Tibial artery (tissue), 4 donors: ENCODE measurements at places on chromosomes 3 and 15.

GRCh38 chr3:99249627-99250026, 348.1 kb upstream of the DCBLD2 start:
- H3K27ac ChIP-seq, result peak overlapping the region; percentile 66
- no peak overlapping the region for H3K4me3 ChIP-seq
- no peaks in the 10 kb centered on the region for H3K36me3 ChIP-seq
- peaks cover 34% of the 10 kb centered on the region for H3K4me1 ChIP-seq
- H3K27me3 ChIP-seq, result no peaks in the 10 kb centered on the region

DNA sequence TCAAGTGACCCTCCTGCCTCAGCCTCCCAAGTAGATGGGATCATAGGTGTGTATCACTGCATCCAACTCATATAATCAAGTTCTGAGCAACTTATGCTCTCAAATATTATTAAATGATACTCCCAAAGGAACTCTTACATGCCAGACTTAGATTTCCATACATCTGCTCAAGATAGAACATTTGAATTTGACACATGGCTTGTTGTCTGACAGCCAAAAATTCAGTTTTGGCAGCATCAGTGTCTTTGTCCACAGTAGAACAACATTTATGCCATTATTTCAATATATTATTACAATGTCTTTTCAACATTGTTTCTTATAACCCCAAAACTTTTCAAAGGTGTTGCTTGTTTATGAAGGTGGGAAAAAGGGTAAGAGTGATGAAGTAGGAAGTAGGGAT, 116.2 kb downstream of the SUCNR1 start:
- DNase-seq, result no peak
- H3K27ac ChIP-seq, result no peak overlapping the region
- H3K4me1 ChIP-seq, result no peaks in the 10 kb centered on the region
- H3K4me3 ChIP-seq, result no peak overlapping the region

DNA sequence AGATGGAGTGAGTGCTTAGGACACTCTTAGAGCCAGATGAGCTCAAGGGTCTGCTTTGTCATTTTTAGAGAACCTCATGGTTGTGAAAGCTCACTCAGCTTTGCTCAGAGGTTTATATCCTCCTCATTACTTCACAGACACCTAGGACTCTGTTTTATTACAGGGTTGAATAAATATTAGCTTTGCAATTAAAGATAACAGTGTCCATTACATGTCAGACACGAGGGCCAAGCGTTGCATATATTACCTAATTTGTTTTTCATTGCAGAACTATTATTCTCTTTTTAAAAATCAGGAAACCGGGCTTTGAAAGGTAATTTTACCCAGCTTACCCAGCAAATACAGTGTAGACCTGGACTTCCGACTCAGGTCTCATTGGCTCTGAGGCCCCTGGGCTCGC, 16.1 kb downstream of the MAP6D1 start:
- H3K27ac ChIP-seq, result no peak overlapping the region
- peaks cover 86% of the 10 kb centered on the region for H3K36me3 ChIP-seq
- no peaks in the 10 kb centered on the region for H3K4me1 ChIP-seq
- DNase-seq, result no peak

DNA sequence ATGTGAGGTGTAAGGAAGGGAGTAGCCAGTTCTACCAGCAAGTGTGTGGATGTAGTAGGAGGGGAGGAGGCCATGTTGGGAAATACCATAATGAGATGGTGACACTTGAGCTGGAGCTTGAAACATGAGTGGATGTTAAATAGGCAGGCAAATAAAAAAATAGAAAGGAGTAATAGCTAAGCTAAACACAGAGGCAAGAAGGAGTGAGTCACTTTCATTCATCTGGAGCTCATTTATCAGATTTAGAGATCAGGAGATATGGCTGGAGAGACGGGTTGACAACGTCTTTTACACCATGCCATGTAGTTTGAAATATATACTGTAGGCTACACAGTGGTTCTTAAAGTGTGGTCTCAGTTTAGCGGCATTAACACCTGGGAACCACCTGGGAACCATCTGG, 390.5 kb downstream of the DIPK2A start:
- no peaks in the 10 kb centered on the region for H3K36me3 ChIP-seq
- H3K27ac ChIP-seq, result no peak overlapping the region
- no peaks in the 10 kb centered on the region for H3K4me1 ChIP-seq
- DNase-seq, result no peak
- H3K27me3 ChIP-seq, result no peaks in the 10 kb centered on the region

DNA sequence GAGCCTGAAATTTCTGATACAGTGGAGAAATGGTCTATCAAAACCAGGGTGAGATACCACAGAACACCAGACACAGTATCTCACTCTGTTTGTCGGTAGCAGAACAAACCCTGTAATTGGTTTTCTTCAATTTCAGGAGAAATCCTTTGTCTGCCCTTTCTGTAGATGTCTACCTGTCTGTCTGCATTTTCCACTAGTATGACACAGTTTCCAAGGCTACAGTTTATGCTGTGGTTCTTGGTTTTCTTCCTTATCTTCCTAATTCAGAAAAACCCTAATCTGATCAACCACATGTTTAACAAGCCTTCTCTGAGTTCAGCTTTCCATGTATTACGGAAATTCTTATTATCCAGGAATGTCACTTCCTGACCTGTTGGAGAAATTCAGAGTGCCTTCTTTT, 70.8 kb downstream of the SCN11A start:
- no peaks in the 10 kb centered on the region for H3K27me3 ChIP-seq
- H3K36me3 ChIP-seq, result no peaks in the 10 kb centered on the region
- H3K4me3 ChIP-seq, result no peak overlapping the region
- no peak for DNase-seq
- H3K27ac ChIP-seq, result no peak overlapping the region

GRCh38 chr3:124839896-124840295, 47.3 kb downstream of the ITGB5 start:
- H3K27ac ChIP-seq, result peak overlapping the region; percentile 78
- H3K4me1 ChIP-seq, result peaks cover 66% of the 10 kb centered on the region
- no peaks in the 10 kb centered on the region for H3K27me3 ChIP-seq
- H3K36me3 ChIP-seq, result peaks cover 21% of the 10 kb centered on the region
- no peak overlapping the region for H3K4me3 ChIP-seq

DNA sequence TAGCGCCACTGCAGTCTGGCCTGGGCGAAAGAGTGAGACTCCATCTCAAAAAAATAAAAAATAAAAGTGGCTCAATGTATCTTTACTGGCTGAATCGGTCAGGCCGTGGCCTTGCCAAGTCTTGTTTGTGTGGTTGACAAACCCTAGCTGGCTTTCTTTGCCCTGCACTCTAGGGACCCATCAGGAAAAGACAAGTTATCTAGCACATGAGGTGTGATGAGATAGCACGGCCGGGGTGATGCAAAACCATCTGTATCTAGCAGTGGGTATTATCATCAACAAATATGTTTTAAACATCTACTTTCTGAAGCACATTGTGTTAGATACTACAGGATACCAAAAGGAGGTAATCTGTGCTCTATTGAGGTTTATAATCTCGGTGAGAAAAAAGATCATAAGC, 3.9 kb upstream of the DPP8 start:
- H3K36me3 ChIP-seq, result peaks cover 5% of the 10 kb centered on the region
- H3K4me3 ChIP-seq, result no peak overlapping the region
- no peak overlapping the region for H3K27ac ChIP-seq
- no peaks in the 10 kb centered on the region for H3K4me1 ChIP-seq
- no peaks in the 10 kb centered on the region for H3K27me3 ChIP-seq

DNA sequence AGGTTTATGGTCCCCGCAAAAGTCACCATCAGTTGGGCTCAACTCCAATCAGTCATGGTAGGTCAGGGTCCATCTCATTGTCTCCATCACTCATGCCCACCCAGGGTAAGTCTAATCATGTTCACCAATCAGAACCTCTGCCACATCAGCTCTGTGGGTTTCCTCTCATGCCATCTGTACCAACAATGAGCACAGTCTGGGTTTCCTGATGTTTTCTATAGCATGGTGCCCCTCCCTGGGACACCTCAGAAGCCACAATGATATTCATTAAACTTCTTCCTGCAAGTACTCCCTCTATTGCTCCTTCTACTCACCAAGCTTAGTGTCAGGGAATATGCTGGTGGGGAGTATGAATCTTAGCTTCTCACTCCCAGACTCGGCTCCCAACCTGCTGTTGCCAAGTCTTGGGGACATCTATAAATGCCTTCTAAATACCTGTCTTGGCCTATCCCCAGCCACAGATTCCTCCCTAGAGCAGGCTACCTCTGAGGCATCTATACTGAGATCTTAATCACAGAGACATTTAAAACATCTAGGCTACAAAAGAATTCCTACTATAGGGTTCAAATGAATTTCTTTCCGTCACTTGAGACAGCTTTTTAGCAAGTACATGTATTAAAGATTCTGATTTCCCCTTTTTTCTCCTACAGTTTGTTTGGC, 5.0 kb upstream of the CCR2 start:
- no peaks in the 10 kb centered on the region for H3K36me3 ChIP-seq
- H3K27ac ChIP-seq, result no peak overlapping the region
- H3K27me3 ChIP-seq, result no peaks in the 10 kb centered on the region
- DNase-seq, result no peak

GRCh38 chr3:178916223-178916622, 155.4 kb downstream of the ZMAT3 start:
- H3K27me3 ChIP-seq, result no peaks in the 10 kb centered on the region
- no peaks in the 10 kb centered on the region for H3K36me3 ChIP-seq
- DNase-seq, result no peak

GRCh38 chr3:37056826-37057225, 63.5 kb downstream of the MLH1 start:
- no peaks in the 10 kb centered on the region for H3K27me3 ChIP-seq
- no peak for DNase-seq
- H3K4me3 ChIP-seq, result no peak overlapping the region
- H3K36me3 ChIP-seq, result peaks cover 22% of the 10 kb centered on the region
- H3K4me1 ChIP-seq, result peaks cover 46% of the 10 kb centered on the region

DNA sequence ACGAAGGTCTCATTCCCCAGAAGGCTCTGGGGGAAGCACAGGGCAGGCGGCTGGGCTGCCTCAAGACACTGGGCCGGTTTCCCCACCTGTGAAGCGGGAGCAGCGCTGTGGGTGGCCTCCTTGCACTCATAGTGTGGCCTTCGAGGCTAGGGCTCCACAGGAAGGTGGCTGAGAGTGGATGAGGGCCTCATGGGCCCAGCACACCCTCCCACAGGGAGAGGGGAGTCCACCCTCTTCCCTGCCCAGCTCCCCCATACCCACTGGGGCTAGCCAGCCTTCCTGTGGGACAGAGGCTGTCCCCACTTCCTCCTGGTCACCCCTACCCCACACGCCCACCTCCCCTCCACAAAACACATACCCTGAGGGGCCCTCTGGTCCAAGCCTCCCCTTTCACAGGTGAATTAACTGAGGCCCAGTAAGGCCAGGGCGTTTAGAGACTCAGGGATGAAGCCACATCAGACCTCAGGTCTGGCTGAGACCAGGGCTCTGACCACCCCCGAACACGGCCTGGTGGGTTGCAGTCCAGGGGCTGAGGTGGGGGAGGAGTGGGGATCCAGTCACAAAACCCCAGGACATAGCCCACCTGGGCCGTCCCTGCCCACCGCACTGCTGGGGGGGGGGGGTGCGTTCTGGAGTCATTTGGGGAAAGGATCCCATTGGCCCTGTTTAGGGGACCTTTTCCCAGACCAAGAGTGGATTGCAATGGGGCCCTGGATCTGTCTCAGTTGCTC, 1.1 kb downstream of the ANPEP start:
- H3K4me3 ChIP-seq, result peak overlapping the region; percentile 49
- no peaks in the 10 kb centered on the region for H3K27me3 ChIP-seq
- no peak for DNase-seq

DNA sequence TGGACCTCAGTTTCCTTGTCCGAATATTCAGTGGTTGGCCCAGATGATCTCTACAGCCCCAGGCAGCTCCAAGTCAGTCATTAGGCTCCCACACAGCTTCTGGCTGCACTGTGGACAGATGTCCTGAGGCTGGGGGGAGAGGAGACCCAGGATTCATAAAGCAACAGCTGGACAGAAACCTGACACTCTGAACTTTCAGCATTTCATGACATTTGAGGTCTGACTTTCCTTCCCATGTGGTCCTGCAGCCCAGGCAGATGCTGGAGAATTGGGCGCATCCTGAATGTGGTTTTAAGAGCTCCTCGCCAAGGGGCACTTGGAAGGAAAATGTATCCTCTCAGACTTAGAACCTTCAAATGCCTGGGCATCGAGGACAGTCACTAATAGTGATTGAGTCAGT, 307.6 kb upstream of the LRRFIP2 start:
- H3K36me3 ChIP-seq, result peaks cover 17% of the 10 kb centered on the region
- H3K27ac ChIP-seq, result no peak overlapping the region
- no peaks in the 10 kb centered on the region for H3K4me1 ChIP-seq
- no peaks in the 10 kb centered on the region for H3K27me3 ChIP-seq
- H3K4me3 ChIP-seq, result no peak overlapping the region

- H3K4me3 ChIP-seq, result no peak overlapping the region
- H3K27me3 ChIP-seq, result no peaks in the 10 kb centered on the region
- H3K36me3 ChIP-seq, result peaks cover 78% of the 10 kb centered on the region
- H3K4me1 ChIP-seq, result no peaks in the 10 kb centered on the region
- H3K27ac ChIP-seq, result no peak overlapping the region
Observed at GRCh38 chr3:196931828-196932587, 10.3 kb downstream of the NCBP2 start.

- H3K4me3 ChIP-seq, result no peak overlapping the region
- no peak overlapping the region for H3K27ac ChIP-seq
- H3K27me3 ChIP-seq, result no peaks in the 10 kb centered on the region
- no peaks in the 10 kb centered on the region for H3K36me3 ChIP-seq
Observed at GRCh38 chr3:104132566-104133403, 1233.9 kb upstream of the ALCAM start.

DNA sequence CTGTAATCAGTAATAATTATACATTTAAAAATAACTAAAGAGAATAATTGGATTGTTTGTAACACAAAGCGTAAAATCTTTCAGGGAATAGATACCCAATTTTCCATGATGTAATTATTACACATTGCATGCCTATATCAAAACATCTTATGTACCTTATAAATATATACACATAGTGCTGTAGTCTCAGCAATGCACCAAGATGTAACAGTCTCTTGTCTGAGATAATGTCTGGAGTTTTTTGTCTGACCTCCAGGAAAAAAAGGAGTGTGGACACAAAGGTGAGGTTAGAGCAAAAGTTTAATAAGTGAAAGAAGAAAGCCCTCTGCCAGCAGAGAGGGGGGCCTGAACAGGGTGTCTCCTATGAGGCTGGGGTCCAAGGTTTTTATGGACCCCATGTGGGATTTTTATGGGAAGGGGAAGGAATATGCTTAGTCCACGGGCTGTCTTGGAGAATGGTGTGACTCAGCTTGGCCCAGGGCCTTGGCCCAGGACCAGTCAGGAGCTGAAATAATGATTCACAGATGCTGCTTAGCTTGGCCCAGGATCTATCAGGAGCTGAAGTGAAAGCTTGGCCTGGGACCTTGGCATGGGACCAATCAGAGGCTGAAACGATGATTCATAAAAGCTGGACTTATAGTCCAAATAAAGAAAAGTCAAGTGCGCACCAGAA, 545.0 kb downstream of the ZPLD1 start:
- H3K27ac ChIP-seq, result no peak overlapping the region
- peaks cover 17% of the 10 kb centered on the region for H3K4me1 ChIP-seq
- peak; percentile 79 for DNase-seq
- no peaks in the 10 kb centered on the region for H3K27me3 ChIP-seq
- no peak overlapping the region for H3K4me3 ChIP-seq

GRCh38 chr3:99961756-99962515, 144.3 kb downstream of the CMSS1 start:
- no peaks in the 10 kb centered on the region for H3K27me3 ChIP-seq
- H3K36me3 ChIP-seq, result no peaks in the 10 kb centered on the region
- no peak for DNase-seq
- no peak overlapping the region for H3K4me3 ChIP-seq
- H3K4me1 ChIP-seq, result peaks cover 26% of the 10 kb centered on the region
- H3K27ac ChIP-seq, result peak overlapping the region; percentile 87

- H3K4me1 ChIP-seq, result no peaks in the 10 kb centered on the region
- H3K4me3 ChIP-seq, result no peak overlapping the region
- no peak overlapping the region for H3K27ac ChIP-seq
- H3K27me3 ChIP-seq, result no peaks in the 10 kb centered on the region
Observed at GRCh38 chr15:82788496-82788895, 17.4 kb downstream of the FSD2 start.
